ENCODE measurements at places on chromosomes 6 and 20.

GRCh38 chr6:93393554-93394074 lies 25.7 kb downstream of the EPHA7 start:
- no peak for DNase-seq

- no peak for DNase-seq
These were observed at the start of gene OR2W1 for GRCh38 chr6:29045075-29045474. Gene OR2W1, minus strand, starts transcription at chr6:29045175. Its CDS starts 0 bp downstream, at chr6:29045175.

- DNase-seq: no peak
These were observed 19.9 kb upstream of the MYT1 start for GRCh38 chr20:64144144-64144912.

DNA sequence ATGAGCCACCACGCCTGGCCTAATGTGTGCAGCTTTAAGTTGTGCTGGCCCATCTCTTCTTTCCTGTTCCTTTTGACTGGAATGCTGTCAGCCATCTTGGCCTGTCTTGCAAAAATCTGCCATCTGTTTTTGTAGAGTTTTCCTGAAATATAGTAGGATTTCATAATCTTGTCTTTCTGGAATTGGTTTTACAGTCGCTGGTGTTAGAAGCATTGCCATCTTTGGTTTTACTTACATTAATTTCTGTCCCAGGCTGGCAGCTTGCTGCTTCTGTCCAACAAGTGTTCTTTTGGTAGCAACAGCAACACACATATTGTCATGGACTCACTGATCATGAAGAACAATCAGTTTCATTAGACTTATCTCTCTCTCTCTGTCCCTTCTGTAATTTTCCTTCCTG lies 29.1 kb upstream of the TULP1 start:
- no peak for DNase-seq

- DNase-seq: no peak
These were observed 18.0 kb downstream of the C6orf52 start for GRCh38 chr6:10676403-10676802.

DNA sequence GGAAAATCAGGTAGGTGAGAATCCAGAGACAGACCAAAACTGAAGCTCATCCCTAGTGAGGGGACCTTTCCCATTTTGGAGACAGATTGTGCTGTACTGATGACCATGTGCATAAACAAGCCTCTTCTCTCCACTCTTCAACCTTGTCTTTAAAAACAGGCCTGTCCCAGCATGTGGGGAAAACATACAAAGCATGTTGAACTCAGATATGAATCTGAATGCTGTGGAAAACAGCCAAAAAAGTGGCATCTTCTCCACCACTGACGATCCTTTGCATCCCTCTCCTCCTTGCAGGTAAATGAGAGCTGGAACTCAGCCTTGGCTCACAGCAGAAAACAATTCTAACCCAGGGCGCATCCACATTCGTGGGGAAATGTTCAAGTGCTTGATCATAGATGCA lies 123.7 kb upstream of the FOXQ1 start:
- no peak for DNase-seq

GRCh38 chr6:136967876-136968752 lies 46.0 kb downstream of the SLC35D3 start:
- peak; percentile 39 for DNase-seq

- DNase-seq: peak; percentile 63
These were observed 830 bp upstream of the CYP24A1 start for GRCh38 chr20:54174457-54175175.

DNA sequence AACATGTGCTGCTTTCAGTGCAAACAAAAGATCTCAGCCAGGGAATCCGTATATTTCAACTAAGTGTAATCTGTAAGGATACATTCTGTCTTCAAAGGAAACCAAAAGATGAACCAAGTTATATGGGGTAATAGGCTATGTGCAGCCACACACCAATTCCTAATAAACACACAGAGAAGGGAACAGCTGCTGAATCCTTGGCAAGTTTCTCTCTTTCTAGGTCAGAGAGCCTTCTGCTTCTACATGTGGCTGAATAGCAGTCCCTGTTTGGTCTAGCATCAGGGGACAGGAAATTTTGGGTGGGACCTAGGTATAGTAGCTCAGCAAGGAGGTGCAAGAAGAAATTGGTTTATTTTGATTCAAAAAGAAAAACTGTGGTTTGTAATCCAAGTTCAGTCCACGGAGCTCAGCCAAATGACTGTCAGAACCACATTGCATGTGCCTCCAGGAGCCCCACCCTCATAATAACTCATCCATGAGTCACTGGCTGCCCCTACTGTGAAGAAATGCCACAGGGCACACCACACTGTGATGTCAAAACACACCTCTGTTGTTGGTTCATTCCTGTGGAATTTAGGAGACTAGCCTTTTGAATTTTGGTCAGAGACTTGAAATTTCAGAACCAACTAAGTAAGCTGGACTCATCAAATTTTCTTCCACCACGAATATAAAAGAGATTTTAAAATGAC lies 21.1 kb downstream of the SPTLC3 start:
- no peak for DNase-seq

GRCh38 chr6:76174722-76175121 lies 102.3 kb upstream of the IMPG1 start:
- no peak for DNase-seq

All from inflammatory macrophage treated with lipopolysaccharide for 1 hour (primary cell).